Fibroblast of the conjunctiva (primary cell): ENCODE measurements at places on chromosomes 1 and 21.

GRCh38 chr1:26274801-26275425, 5.0 kb upstream of the SH3BGRL3 start:
- no peak for DNase-seq

- DNase-seq = no peak
These were observed 12.6 kb downstream of the MTF1 start for GRCh38 chr1:37846647-37847339.

GRCh38 chr1:108560189-108560873, 431 bp downstream of the EEIG2 start:
- no peak for DNase-seq

GRCh38 chr1:103230061-103230460, 121.7 kb upstream of the COL11A1 start:
- DNase-seq = no peak

DNA sequence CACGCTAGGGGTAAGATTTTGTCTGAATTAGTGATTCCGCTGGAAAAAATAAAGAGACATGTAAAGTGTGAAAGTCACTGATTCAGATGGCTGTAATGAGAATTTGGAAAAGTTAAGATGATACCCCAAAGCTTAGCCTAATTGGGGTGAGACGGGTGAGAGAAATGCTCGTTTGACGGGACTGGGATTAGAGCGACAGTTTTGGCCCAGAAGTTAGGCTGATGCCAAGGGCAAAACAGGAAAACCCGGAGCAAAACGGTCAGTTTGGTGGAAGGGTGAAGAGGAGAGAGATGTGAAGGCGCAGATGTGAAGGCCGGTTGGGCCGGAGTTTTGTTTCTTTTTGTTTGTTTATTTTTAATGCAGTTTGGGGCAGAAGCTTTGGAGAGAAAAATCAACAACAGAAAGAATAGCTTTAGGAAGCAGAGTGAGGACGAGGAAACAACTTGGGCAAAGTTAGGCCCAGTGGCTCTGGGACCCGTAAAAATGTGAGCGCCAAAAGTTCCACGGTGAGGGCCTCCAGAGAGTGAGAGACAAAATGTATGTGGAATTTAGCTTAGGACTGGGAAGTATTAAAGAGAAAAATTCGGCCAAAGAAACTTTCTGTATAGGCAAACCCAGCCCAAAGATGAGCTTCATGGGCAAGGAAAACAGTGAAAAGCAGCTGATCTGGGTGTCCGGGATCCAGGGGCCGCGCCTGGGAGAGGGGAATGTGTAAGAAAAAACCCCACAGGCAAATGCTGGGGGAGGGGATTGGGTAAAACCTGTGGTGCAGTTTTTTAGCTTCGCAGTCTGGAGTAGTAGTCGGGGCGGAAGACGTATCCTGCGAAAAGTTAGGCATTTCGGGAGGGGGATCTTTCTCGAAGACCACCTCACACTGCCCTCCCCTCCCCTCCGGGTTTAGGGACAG, 1.2 kb downstream of the DMRTA2 start:
- DNase-seq = no peak

DNA sequence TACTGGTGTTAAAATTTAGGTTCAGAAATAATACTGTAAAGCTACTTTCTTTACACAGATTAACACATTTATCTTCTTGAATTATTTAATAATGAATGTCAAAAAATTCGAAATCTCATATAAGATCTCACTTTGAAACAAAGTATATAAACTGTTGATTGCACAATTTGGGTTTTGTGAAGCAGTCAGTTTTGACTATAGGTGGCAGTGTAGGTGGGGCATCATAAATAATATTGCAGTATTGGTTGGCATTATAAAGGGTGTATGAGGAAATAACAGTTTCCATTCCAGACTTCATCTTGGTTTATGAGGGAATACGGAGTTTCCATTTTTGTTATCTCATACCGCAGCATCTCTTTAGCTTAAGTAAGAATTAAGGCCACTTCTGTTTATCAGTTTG, 49.9 kb downstream of the SUCO start:
- no peak for DNase-seq

GRCh38 chr1:163275222-163275621, 46.5 kb upstream of the NUF2 start:
- no peak for DNase-seq

- DNase-seq = no peak
These were observed 38.3 kb upstream of the PAX7 start for GRCh38 chr1:18592368-18592767.

DNA sequence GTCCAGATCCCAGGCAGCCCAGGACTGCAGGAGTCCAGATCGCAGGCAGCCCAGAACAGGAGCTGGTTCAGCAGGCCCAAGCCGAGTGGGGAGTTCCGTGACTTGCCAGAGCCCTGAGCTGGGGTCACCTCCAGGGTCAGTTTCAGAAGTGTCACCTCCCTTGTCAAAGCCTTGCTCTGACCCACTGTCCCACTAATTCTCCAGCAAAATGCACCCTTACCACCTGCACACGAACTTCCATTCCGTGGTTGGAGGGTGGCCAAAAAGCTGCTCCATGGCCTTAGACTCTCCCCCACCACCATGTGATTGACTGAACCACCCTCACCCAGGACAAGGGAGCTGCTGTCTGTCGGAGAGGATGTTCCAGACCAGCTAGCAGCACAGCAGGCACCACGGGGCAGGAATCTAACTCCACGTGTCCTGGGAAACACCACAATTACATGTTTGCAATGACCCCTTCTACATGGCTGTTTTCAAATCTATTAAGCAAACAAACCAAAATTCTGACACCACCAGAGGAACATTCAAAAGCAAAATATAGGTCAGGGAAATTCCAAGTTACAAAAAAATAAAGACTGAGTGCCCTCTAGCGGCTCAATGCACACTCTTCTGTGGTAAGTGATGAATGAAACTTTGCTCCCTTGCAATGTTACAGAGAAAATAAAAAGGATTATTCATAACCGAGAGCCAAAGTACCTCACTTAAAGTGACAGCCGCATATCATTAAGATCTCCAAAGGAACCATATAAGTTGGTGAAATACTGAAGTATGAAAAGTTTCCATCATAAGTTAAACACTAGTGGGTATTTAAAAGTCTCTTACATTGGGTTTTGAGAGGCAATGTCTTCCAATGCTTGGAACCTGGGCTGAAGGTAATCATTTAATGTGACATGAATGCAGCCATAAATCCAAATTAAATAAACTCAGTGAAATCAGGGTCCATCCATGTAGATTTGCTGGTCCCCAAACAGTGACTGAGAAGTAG, 76.3 kb downstream of the NPHP4 start:
- DNase-seq = peak; percentile 23

DNA sequence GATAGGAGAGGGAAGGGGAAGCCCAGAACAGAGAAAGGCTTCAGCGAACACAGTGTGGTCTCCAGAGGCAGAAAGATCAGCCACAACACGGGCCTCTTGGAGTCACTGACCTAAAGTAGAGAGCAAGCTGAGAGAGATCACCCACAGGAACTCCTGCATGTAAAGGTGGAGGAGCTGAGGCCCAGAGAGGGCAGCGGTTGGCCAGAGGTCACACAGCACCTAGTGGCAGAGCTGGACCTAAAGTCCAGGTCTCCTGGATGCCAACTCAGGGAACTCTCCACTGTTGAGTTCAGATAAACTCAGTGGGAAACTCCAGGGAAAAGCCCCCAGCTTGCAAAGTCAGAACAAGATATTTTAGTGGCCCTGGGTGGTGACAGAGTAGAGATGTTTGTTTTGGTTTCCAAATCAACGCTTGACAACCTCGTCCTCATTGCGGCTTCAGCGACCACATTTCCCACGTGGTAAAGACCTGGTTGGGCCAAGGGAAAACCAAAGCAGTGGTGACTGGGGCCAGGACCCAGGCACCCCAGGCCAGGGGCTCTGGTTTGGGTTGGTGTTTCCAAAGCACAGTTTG, 4.6 kb downstream of the IFFO2 start:
- DNase-seq = no peak

DNA sequence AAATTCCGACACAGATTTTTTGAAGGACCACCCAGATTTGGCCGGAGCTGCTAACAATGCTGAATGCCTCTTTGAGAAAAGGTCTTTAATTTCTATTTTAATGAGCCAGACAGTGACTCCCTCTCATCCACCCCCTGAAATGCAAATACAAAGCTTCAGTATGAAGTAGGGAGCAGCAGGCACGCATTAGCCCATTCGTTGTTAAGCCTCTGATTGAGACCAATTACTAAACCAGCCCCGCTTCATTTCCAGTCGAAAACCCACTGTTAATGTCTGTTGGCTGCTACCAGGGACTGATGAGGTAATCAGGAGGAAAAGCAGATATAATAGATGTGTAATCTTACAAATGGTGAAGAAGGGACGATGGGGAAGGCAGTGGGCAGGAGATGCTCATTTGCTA, 4.8 kb upstream of the C8A start:
- DNase-seq = no peak

DNA sequence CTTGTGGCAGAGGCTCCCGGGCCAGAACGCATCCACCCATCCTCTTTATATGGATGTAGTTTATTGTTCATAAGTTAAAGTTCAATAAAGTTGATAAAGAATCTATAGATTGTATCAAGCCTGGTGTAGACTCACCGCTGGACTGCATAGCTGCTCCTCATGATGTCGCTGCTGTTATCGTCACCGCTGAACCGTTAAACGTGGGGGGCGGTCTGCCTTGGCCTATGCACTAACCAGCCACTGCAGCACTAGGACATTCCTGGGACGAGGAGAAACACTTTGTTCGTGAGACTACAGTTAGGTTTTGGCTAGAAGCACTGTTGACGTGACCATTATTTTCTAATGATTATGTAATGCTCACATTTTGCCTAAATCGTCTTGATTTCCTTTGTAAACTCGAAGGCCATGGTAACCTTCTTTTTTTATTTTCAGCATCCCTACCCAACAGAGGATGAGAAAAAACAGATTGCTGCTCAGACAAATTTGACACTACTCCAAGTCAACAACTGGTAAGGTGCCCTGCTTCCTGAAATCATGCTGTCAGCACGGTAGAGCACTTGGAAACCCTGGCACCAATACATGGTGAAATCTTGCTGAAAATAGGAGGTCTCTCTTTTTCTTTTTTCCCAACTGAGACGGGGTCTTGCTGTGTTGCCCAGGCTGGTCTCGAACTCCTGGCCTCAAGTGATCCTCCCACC, 50.2 kb downstream of the PKNOX1 start:
- no peak for DNase-seq

DNA sequence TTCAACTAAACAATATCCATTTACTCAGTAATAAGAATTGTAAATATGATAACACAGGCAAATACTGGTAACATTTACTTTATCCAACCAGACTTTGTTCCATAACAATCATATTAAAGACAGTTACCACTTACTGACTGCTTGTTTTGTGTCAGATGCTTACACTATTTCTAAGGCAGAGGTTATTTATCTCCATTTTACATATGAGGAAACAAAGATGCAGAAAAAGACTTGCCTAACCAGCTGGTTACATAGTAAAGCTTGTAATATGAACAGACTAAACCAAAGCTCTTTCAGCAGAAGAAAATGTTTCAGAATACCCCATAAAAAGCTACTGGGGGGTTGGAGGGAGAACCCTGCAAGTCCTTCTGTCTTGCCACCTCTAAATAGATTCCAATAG, 180.1 kb downstream of the EIF4G3 start:
- DNase-seq = no peak

DNA sequence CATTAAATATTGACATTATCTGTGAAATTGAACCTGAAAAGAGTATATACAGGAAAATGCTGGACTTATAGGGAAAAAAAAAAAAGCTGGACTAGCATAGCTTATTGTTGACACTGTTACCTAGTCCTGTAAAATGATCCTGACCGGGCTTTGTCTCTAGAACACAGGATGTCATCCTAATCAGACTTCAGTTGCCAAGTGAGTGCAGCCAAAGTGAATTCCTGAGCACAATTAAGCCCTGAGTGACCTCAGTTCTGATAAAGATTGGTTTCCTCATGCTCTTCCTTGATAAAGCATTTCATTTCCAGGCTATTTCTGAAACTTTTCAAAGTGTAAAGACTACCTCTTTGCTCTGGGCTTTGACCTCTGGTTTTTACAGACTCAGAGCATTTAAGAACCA, 19.8 kb downstream of the SELP start:
- no peak for DNase-seq

GRCh38 chr1:169361281-169361680, 6.3 kb downstream of the NME7 start:
- DNase-seq = no peak

DNA sequence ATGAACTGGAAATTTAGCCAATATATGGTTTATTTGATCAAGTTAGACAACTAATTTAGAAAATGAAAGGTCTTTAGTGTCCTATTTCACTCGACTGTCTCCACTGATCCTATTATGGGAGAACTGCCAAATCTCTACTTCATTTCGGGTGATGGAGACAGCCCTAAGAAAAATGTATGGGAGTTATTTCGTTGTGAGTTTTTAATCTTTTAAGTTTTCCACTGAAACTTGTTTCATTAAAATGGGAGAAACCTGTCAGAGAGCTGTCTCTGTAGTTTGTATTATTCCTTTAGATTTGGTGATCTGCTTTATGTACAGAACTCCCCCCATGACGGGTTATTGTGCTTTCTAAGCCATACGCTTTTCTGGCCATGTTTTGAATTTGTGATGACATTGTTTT, 899.7 kb downstream of the ADGRL2 start:
- DNase-seq = no peak

DNA sequence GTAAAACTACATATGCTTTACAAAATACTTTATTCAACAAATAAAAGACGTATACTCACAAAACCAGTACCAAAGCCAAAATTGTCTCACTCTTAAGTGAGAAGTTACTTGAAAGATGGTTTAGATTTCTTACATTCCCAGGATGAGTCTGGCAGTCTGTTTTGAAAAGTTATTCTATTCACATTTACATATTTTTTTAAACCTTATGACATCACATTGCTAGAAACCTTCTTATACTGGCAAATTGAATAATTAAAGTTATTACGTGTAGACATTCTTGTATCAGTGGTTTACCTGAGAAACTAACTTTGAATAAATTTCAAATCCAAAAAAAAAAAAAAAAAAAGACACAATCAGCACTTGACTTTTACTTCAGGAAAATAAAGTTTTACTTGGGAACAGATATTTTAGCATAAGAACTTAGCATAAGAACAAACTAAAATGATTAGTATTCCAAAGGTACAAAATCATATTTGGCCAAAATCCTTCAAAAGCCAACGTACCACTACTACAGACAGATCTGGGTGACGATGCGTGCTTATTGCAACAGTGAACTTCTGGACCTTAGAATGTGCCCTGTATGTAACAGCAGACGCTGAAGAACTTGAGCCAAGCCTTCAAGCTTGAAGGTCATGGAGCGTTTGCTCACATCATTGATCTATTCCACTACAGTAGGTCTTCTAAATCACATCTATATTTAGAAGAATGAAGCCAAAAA, 2.5 kb downstream of the CDC42BPA start:
- DNase-seq = peak; percentile 63

GRCh38 chr1:1307261-1307922, 338 bp downstream of the ACAP3 start:
- no peak for DNase-seq

DNA sequence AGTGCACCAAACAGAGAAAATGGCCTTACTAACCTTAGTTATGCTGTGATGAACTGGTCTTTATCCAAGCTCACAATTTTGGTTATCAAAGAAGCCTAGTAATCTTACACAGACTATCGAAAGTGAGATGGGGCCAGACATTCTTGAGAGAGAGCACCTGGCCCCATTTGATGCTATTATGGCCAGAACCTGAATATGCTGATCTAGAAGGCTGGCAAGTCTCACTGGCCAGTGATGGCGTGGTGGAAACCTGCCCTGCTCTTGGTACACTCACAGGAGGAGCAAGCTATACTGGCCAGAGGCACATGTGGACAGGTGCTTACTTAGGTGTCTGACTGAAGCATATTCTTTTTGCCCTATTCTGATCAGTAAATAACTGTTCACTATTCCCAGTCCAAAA, 357.8 kb upstream of the ZRANB2 start:
- DNase-seq = no peak
